ENCODE measurements at places on chromosomes 6 and 20.

GRCh38 chr6:32153564-32154513 is at the start of gene PPT2:
Gene PPT2 (plus strand): TSS chr6:32154141. CDS start chr6:32154595, 454 bp downstream.
- DNase-seq: peak; percentile 90

- DNase-seq: peak; percentile 86
Measured at GRCh38 chr20:34069341-34070078, 42.5 kb downstream of the EIF2S2 start.

GRCh38 chr20:62053465-62054196 is 12.1 kb downstream of the TAF4 start:
- DNase-seq: no peak

GRCh38 chr6:156933201-156934068 is 156.3 kb downstream of the ARID1B start:
- peak; percentile 60 for DNase-seq

DNA sequence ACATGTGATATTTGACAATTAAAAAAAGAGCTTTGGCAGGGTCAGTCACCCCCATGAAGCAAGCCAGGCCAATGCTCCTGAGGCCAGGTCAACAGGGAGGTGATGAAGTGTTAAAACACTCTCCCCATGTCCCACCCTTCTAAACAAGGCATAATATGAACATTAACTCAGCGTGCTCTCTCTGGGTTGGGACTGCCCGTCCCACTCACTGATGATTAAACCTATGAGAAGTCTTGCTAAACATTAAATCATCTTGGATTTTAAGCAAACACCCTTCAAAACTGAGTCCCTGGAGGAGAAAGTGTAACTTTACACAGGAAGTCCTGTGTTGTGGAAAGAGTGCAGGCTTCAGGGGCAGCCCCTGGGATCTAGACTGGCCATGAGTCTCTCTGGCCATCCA is 558.5 kb downstream of the CD83 start:
- DNase-seq: no peak

DNA sequence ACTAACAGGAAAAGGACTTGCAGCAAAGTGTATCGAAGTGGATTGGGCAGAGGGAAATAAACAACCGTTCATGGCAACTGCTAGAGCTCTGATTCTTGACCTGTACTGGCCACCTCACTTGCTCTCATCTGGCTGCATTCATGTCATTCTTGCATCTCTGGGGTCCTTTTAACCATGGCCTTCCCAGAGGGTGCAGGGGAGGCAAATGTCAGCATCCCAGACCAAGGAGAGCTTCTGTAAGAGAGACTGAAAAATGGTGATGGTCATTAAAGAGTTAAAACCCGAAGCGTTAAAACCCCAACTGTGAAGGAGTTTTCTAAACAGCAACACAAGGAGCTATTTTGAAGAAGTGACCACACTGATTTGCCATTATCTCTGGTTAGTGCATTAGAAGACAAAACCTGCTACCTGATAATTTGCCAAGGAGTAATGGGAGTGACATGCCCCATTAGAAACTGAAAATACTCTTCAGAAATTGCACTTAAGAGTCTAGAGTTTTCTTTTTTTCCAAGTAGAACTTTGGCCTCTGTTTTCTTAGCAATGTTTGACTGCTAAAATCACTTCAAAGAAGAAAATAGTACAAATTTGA is 62.4 kb downstream of the APCDD1L start:
- no peak for DNase-seq

DNA sequence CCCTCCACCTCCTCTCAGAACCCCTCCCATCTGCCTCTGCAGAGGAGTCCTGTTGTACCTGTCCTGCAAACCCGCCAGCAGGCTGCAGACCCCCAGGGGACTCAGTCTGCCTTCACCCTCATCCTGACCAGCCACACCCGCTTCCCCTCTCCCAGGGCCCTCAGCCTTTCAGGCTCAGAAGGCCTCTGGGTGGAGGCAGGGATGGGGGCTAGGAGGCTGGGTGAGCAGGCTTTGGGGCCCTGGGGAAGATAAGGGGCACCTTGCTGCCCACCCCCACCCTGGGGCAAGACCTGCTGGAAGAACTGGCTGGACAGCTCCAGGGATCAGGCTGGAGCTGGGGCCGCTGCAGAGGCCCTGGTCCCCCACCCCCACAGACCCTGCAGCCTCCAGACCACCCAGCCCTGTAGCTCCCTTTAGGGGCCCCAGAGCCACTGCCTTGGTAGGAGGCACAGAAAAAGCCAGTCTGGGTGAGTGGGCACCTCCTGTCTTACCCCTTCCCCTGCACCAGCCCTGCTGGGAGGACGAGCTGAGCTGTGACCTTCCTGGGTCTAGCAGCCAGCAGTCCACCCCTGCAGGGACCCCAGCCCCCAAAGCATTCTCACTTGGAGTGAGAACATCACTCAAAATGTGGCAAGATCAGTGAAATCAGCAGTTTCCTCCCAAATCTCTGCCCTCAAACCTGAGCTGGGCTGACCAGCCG is 5.2 kb downstream of the TEAD3 start:
- no peak for DNase-seq

DNA sequence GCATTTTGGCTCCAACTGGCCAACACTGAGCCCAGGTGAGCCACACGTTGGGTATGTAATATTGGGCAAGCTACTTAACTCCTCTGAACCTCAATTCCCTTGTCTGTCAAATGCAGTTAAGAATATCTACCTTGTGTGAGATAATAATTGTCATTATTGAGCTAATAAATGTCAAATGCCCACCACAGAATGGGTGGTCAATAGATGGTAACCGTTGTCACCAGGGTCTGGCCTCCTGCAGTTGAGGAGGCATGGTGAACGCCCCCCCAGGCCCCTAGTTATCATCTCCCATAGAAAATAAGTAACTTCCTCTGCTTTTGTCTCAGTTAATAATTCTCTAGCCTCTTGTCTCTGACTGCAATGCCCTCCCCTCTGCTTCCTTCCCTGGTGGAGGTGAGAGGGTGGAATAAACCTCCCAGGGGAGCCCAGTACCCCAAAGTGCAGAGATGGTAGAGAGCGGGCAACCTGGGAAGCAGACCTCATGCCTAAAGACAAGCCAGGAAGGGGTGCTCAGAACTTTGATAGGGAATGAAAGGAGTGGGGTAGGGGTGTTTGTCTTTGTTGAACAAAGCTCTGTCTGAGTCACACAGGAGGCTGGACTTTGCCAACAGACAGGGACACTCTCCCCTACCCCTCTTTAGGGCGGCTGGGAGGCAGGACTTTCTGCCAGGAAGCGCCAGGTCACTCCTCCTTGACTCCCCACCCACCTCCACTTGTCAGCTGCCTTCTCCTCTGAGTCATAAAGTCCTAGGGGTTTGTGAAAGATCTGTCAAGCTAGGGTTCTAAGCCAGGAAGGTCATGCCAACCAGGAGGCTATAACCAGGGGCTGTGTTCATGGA is 1.3 kb upstream of the UNC5CL start:
- no peak for DNase-seq

GRCh38 chr20:53660947-53661381 is 67.3 kb upstream of the ZNF217 start:
- DNase-seq: no peak

GRCh38 chr6:90595854-90596253 is 9.0 kb upstream of the MAP3K7 start:
- DNase-seq: no peak

GRCh38 chr6:32980488-32981038 is 12.2 kb downstream of the BRD2 start:
- no peak for DNase-seq

GRCh38 chr6:113351173-113351834 is 505.8 kb upstream of the MARCKS start:
- DNase-seq: no peak

DNA sequence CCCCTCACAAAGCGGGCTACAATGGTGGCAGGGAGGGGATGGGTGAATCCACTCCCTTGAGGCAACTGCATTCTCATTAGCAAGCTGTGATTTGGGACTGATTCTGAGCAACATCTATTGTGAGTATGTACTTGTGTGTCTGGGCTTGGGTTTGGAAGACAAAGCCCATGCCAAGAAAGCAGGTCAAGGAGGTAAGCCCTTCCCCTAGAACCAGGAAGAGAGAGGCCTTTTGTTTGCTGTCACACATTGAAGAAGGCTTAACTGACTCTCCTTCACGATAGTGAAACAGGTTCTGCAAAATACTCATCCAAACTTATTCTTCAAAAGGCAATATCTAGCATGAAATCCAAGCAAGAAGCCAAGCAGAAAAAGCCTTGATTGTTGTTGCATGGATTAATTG is 403.1 kb upstream of the ID4 start:
- no peak for DNase-seq

- DNase-seq: no peak
Measured at GRCh38 chr6:156701966-156702365, 75.2 kb upstream of the ARID1B start.

- no peak for DNase-seq
Measured at GRCh38 chr6:13504611-13505344, 17.4 kb upstream of the GFOD1 start.

DNA sequence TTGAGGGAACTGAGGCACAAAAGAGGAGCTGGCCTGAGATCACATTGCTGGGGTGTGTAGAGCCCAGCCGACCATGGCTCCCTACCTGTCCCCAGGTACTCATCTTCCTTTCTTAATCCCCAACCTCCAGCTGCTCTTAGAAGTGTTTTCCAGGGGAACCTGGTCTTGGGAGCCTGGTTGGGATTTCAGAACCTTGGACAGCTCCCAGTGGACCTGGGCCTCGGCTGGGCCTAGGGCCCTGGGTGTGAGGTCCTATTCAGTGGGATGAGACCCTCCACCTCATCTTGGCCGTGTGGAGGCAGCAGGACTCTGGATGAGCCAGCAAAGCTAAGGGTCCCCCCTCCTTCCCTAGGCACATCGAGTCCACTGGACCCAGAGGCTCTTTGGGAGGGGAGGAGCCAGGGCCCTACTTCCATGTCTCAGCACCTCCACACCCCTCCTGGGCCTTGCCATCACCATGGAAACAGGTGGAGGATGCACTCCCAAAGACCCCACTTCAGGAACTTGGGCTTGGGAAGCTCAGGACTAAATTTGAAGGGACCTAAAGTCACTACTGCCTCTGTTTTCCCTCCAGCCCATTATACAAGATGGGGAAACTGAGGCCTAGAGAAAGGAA is 38.5 kb downstream of the DLGAP4 start:
- no peak for DNase-seq

DNA sequence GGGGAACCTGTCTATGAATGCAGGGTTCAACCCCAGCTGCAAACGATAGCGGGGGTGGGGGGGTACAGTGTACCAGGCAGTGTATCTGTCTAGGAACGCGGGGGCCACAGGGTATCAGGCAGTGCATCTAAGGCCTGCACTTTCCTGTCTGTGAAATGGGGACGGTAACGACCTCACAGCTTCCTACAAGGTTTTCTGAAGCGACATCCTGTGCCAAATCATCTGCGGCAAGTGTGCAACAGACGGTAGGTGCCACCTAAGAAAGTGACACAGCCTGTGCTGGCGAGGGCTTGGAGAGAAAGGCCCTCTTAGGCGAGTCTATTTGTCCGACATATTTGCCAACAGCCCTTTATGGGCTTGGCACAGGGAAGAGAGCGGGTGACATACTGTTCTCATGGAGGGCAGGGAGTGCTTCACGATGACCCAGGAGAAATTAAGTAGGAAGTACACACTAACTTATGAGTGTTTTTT is 3.8 kb downstream of the DIDO1 start:
- no peak for DNase-seq

DNA sequence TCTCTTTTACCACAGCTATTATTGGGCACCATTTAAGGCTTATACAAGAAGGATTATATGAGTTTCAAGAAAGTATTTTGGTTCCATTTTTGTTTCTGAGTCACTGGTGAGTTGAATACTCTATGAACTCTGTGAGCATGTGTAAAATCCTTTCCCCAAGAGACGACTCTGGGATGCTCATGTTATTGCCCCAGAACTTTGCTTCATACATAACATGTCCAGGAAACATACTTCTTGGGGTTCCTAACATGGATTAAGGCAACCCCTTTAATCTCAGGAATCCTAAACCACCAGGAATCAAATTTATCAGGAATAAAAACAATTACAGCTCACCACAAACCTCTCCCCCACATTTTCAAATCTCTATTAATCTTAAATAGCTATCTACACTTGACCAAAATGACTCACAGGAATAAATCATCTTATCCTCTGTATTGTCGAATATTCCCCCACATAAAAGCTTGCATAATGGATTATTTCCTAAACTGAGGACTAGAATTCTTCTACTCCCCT is 117.5 kb upstream of the COL21A1 start:
- DNase-seq: no peak

DNA sequence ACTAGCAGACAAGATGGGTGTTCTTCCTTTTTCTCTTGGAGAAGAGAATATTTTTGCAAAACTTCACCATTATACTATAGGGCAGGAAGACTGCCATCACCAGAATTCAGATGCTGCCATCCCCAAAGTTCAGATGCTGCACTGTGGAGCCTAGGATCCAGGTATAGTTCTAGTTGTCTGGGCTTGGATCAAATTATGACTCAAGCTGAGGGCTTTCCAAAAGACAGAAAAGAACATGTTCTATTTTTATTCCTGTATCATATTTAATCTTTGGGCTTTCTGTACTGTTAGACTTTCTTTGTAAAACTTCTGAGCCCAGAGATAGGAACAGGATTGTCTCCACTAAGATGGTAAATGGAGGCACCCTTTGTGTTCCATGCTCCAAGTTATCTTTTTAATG is 22.0 kb downstream of the FAM83B start:
- DNase-seq: no peak

DNA sequence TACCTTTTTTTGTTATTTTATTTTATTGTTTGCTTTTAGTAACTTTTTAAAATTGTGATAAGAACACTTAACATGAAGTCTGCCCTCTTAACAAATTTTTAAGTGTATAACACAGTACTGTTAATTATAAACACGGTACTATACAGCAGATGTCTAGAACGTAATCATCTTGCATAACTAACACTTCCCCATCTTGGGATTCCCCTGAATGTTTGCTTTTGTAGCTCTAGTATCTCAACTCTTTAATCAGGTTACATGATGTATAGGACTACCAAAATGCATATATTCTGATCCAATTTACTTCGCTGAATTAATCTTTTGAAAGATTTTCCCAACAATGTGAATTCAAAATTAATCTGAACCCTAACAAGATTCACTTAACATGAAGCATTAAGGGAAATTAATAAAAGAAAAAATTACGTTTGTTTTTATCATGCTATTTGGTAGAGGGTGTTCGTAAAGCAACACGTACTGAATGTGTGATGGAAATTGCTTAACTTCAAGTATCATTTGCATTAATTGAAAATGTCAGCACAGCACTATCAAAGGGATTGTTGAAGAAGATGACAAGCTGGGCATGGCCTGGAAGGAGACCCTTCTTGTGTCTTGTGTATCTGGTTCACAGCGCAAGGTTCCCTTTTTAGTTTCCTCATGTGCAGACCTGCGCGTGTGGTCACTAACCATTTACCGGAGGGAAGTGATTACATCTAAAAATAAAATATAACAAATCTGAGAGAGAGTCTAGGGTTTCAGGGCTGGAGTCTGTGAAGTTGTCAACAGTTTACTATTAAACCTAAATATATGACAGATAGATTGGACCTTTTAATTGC is 15.2 kb downstream of the COL19A1 start:
- no peak for DNase-seq

All from spinal cord (tissue), 10 donors.